Stomach (tissue), 19 donors: ENCODE measurements at places on chromosomes 2 and 18. TPM values are rescaled to one million over a fixed set of nuclear protein-coding genes. Genes with fewer than 3 reads are reported as not detected.
A peak's percentile ranks its signal among the peaks of the same experiment; 100 is the strongest.

Gene C2orf68
- total RNA-seq: 12.7 TPM

Gene NAT8
- total RNA-seq: not detected

Gene ELAC1
- 22.8 TPM for total RNA-seq

Gene CIB4
- not detected for total RNA-seq

Gene PEX13
- 9.3 TPM for total RNA-seq

Gene GNAL
- 6.7 TPM for total RNA-seq

Gene ADRA2B
- 2.0 TPM for total RNA-seq

Gene OXER1
- not detected for total RNA-seq

Gene CNTNAP5
- total RNA-seq: not detected

Gene PGAP1
- 23.3 TPM for total RNA-seq

Gene GAD1
- total RNA-seq: not detected

Gene NCK2
- 40.3 TPM for total RNA-seq

Gene PIEZO2
- total RNA-seq: 6.1 TPM

Gene RNF144A
- total RNA-seq: 8.4 TPM

Gene TRIM43
- total RNA-seq: not detected

Gene EML6
- total RNA-seq: 4.0 TPM

Gene UGT1A10
- total RNA-seq: 32.7 TPM

Gene RGPD3
- total RNA-seq: not detected

- no peak overlapping the region for H3K27ac ChIP-seq
- peak; percentile 39 for DNase-seq
- no peaks in the 10 kb centered on the region for H3K4me1 ChIP-seq
- H3K36me3 ChIP-seq: no peaks in the 10 kb centered on the region
- H3K4me3 ChIP-seq: no peak overlapping the region
Observed at GRCh38 chr2:99818842-99819241, 323.5 kb downstream of the AFF3 start.

DNA sequence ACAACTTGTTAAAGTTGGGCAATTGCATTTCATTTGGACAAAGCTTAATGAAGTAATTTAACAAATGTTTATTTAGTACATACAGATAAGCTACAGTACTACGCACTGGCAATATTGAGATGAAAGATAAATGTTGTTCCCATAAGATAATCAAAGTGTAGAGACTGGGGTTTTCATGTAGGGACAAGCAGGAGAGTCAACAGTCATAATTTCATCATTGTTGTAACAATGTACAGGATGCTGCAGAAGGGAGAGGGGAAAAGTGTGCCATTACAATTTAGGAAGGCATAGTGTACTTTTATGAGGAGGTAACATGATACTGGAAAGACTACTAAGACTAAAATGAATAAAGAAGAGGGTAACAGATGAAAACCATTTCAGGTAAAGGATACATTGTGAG, 441.6 kb downstream of the ERBB4 start:
- no peaks in the 10 kb centered on the region for H3K36me3 ChIP-seq
- no peaks in the 10 kb centered on the region for H3K27me3 ChIP-seq
- H3K4me1 ChIP-seq: no peaks in the 10 kb centered on the region
- H3K4me3 ChIP-seq: no peak overlapping the region
- no peak overlapping the region for H3K27ac ChIP-seq

DNA sequence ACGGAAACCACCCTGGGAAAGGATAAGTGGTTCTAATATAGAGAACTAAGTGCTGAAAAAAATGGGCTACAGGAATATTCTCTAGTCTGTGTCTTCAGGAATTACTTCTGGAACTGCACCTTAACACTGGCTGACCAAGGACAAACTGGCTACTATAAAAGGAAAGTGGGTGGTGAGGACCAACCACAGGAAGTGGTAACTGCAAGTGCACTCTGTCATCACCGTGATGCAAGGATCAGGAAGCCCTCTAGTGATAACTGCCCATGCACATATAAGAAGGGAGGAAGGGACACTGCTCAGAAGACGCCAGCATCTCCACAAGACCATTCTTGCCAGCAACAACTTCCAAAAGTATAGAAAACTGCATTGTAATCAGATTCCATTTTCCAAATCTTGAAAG, 424.4 kb upstream of the RGPD4 start:
- no peaks in the 10 kb centered on the region for H3K27me3 ChIP-seq
- H3K27ac ChIP-seq: no peak overlapping the region
- no peak for DNase-seq
- no peaks in the 10 kb centered on the region for H3K36me3 ChIP-seq
- no peak overlapping the region for H3K4me3 ChIP-seq

GRCh38 chr18:24534271-24534670, 73.8 kb downstream of the HRH4 start:
- no peak overlapping the region for H3K4me3 ChIP-seq
- no peak for DNase-seq
- no peak overlapping the region for H3K27ac ChIP-seq
- no peaks in the 10 kb centered on the region for H3K36me3 ChIP-seq
- no peaks in the 10 kb centered on the region for H3K4me1 ChIP-seq

- no peaks in the 10 kb centered on the region for H3K4me1 ChIP-seq
- H3K27me3 ChIP-seq: no peaks in the 10 kb centered on the region
- no peak for DNase-seq
- H3K36me3 ChIP-seq: peaks cover 45% of the 10 kb centered on the region
- no peak overlapping the region for H3K4me3 ChIP-seq
Observed at GRCh38 chr2:131520526-131520925, 7.2 kb upstream of the CCDC74A start.

GRCh38 chr2:85490861-85491755, 47.9 kb upstream of the MAT2A start:
- DNase-seq: no peak
- no peak overlapping the region for H3K27ac ChIP-seq
- H3K36me3 ChIP-seq: no peaks in the 10 kb centered on the region
- no peaks in the 10 kb centered on the region for H3K27me3 ChIP-seq

GRCh38 chr2:171432969-171433762, 624 bp downstream of the METTL8 start:
- H3K4me3 ChIP-seq: peak overlapping the region; percentile 83
- peaks cover 38% of the 10 kb centered on the region for H3K4me1 ChIP-seq
- peak; percentile 81 for DNase-seq
- peak overlapping the region; percentile 90 for H3K27ac ChIP-seq
- H3K27me3 ChIP-seq: no peaks in the 10 kb centered on the region
- peaks cover 11% of the 10 kb centered on the region for H3K36me3 ChIP-seq

- peaks cover 40% of the 10 kb centered on the region for H3K4me1 ChIP-seq
- no peak for DNase-seq
- no peaks in the 10 kb centered on the region for H3K27me3 ChIP-seq
- H3K36me3 ChIP-seq: no peaks in the 10 kb centered on the region
- no peak overlapping the region for H3K4me3 ChIP-seq
- peak overlapping the region; percentile 75 for H3K27ac ChIP-seq
Observed at GRCh38 chr2:85953476-85953875, 64.7 kb upstream of the ST3GAL5 start.

DNA sequence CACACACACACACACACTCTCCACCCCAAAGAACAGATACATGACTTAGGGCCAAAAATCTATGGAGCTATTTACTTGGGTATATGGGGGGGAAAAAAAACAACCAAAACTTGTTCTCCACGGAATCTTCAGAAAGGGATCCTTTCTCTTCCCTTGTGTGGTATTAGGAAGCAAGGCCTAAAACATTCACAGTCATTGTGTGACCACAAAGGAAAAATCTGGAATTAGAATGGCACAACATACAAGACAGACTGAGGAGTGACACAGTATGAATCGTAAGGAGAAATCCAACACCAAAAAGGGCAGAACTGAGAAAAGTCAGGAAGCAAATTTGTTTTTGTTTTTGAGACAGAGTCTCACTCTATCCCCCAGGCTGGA, 70.3 kb downstream of the ASXL2 start:
- no peaks in the 10 kb centered on the region for H3K27me3 ChIP-seq
- H3K36me3 ChIP-seq: peaks cover 43% of the 10 kb centered on the region
- no peaks in the 10 kb centered on the region for H3K4me1 ChIP-seq
- H3K4me3 ChIP-seq: no peak overlapping the region
- DNase-seq: no peak

- DNase-seq: no peak
- no peak overlapping the region for H3K27ac ChIP-seq
- no peaks in the 10 kb centered on the region for H3K27me3 ChIP-seq
- H3K4me3 ChIP-seq: no peak overlapping the region
Observed at GRCh38 chr2:69810550-69810949, 18.9 kb upstream of the GMCL1 start.

GRCh38 chr2:10327896-10328669, 25.4 kb downstream of the HPCAL1 start:
- peaks cover 86% of the 10 kb centered on the region for H3K4me1 ChIP-seq
- DNase-seq: peak; percentile 64
- H3K27ac ChIP-seq: no peak overlapping the region

GRCh38 chr2:201358684-201359083, 1.5 kb upstream of the FLACC1 start:
- no peak for DNase-seq
- H3K4me3 ChIP-seq: no peak overlapping the region
- no peak overlapping the region for H3K27ac ChIP-seq
- H3K4me1 ChIP-seq: no peaks in the 10 kb centered on the region
- peaks cover 15% of the 10 kb centered on the region for H3K36me3 ChIP-seq

DNA sequence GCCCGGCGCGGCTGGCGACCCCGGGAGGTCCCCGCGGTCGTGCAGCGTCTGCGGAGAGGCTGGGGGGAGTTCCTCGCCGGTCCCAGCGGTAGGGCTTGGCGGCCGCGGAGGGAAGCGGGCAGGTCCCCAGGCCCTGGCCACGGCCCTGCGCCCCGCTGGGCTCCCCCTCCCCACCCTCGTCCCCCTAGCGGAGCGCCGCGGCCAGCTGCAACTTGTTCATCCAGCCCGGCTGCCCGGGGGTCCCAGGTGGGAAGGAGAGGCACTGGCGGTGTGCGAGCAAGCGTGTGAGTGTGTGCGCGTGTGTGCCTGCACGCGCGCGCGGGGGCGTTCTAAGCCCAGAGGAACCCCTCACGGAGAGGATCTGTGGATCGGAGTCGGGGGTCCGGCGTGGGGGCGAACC, 1.3 kb downstream of the PTPRM start:
- peak; percentile 80 for DNase-seq
- H3K4me3 ChIP-seq: peak overlapping the region; percentile 87
- H3K4me1 ChIP-seq: peaks cover 41% of the 10 kb centered on the region
- H3K27ac ChIP-seq: peak overlapping the region; percentile 99

GRCh38 chr2:23794234-23794633, 132.7 kb downstream of the ATAD2B start:
- H3K27ac ChIP-seq: no peak overlapping the region
- H3K36me3 ChIP-seq: peaks cover 10% of the 10 kb centered on the region
- no peak overlapping the region for H3K4me3 ChIP-seq
- DNase-seq: no peak
- H3K4me1 ChIP-seq: no peaks in the 10 kb centered on the region

GRCh38 chr2:45191976-45192375, 182.7 kb upstream of the SIX2 start:
- H3K4me1 ChIP-seq: no peaks in the 10 kb centered on the region
- DNase-seq: no peak
- H3K27ac ChIP-seq: no peak overlapping the region
- no peak overlapping the region for H3K4me3 ChIP-seq

DNA sequence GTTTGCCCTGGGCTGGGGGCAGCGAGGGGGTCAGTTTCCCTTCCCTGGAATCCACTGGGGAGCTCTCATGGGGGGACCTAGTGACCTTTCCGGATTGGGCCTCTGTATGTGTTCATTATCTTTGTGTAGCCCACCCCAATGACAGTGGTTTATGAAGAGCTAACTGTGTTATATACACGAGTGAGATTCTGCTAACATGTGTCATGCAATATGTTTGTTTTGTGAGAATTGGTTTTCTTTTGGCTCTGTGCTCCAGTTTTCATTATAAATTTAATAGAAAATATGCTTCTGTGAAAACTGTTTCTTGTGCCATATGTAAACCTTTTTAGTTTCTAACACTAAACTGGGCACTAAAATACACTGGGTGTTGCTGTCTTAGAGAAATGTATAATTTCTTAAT, 110.6 kb downstream of the WDSUB1 start:
- H3K27me3 ChIP-seq: no peaks in the 10 kb centered on the region
- H3K36me3 ChIP-seq: peaks cover 96% of the 10 kb centered on the region
- DNase-seq: no peak

- H3K4me3 ChIP-seq: no peak overlapping the region
- H3K4me1 ChIP-seq: no peaks in the 10 kb centered on the region
- H3K36me3 ChIP-seq: no peaks in the 10 kb centered on the region
- H3K27ac ChIP-seq: no peak overlapping the region
- no peaks in the 10 kb centered on the region for H3K27me3 ChIP-seq
Observed at GRCh38 chr2:225309516-225309915, 90.0 kb upstream of the NYAP2 start.

DNA sequence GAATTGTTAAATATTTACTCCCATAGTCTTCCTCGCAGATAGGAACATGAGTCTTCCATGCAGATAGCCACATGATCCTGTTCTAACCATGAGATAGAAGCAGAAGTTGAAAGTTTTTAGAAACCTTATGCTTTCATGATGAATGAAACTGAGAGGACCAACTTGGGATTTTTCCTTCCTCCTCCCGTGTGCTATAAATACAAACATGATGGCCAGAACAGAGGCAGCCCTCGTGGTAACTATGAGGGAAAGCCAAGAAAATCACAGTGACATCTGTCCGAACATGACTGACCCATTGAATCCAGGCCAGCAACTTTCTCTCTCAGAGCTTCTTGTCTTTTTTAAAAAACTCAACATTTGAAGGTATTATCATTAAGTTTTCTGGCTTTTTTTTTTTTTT, 78.5 kb downstream of the ACAA2 start:
- no peaks in the 10 kb centered on the region for H3K36me3 ChIP-seq
- no peak for DNase-seq
- no peak overlapping the region for H3K4me3 ChIP-seq
- H3K27ac ChIP-seq: no peak overlapping the region

GRCh38 chr2:120504936-120505705, 159.2 kb downstream of the INHBB start:
- no peaks in the 10 kb centered on the region for H3K27me3 ChIP-seq
- no peak overlapping the region for H3K4me3 ChIP-seq
- H3K36me3 ChIP-seq: no peaks in the 10 kb centered on the region

DNA sequence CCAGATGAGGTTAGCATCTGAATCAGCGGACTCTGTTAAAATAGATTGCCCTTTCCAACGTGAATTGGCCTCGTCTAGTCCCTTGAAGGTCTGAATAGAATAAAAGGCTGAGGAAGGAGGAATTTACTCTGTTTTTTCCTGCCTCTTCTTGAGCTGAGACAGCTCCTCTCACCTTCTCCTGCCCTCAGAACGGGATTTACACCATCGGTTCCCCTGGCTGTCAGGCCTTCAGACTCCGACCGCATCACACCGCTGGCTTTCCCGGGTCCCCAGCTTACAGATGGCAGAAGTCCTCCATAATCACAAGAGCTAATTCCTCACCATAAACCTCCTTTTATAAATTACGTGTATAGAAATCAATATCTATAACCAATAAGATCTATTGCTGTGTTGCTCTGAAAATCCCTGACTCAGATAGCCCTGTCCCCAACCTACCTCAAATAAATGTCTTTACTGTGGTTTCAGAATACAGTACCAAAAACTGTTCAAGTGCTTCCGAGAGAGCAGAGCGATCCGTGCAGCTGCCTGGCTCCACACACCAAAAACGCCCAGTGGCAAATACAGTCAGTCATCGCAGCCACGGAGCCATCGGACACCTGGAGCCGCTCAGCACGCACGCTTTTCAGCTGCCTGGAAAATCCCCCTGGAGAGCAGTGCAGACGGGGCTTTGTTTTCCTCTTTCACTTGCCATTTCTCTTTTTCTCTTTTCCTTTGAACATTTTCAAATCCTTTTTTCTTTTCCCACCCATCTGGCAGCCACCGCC, 196.9 kb downstream of the NRP2 start:
- no peak for DNase-seq
- H3K27me3 ChIP-seq: no peaks in the 10 kb centered on the region
- H3K4me3 ChIP-seq: no peak overlapping the region
- no peaks in the 10 kb centered on the region for H3K36me3 ChIP-seq
- no peak overlapping the region for H3K27ac ChIP-seq
- H3K4me1 ChIP-seq: no peaks in the 10 kb centered on the region

- H3K36me3 ChIP-seq: no peaks in the 10 kb centered on the region
- no peaks in the 10 kb centered on the region for H3K27me3 ChIP-seq
- no peak overlapping the region for H3K4me3 ChIP-seq
- no peak for DNase-seq
Observed at GRCh38 chr2:221143231-221143630, 428.9 kb downstream of the EPHA4 start.
